Activated naive CD4-positive, alpha-beta T cell treated with anti-CD3 and anti-CD28 coated beads, Interleukin-2, amount 10 ng/mL, durations not matched to agents 5 hours and 36 hours (primary cell): ENCODE measurements at places on chromosomes 13 and 19. TPM values are rescaled to one million over a fixed set of nuclear protein-coding genes. Genes with fewer than 3 reads are reported as not detected.

Gene RXFP2
- total RNA-seq: not detected

Gene CCDC122
- 0.45 TPM for total RNA-seq

Gene MATK
- 35.8 TPM for total RNA-seq

Gene NPHS1
- not detected for total RNA-seq

Gene SYT3
- total RNA-seq: not detected

Gene CD33
- total RNA-seq: 15.8 TPM

Gene IGLON5
- total RNA-seq: not detected

Gene GAS6
- total RNA-seq: 3.0 TPM

Gene IGFLR1
- 60.3 TPM for total RNA-seq

Gene ZNF160
- total RNA-seq: 51.8 TPM

Gene CEACAM19
- 0.34 TPM for total RNA-seq

Gene DMAC2
- 42.0 TPM for total RNA-seq

Gene NANOS3
- total RNA-seq: not detected

Gene PRR36
- 0.22 TPM for total RNA-seq

Gene KLK3
- not detected for total RNA-seq

Gene CRX
- not detected for total RNA-seq

Gene SYCN
- total RNA-seq: not detected

Gene CSNK1G2
- total RNA-seq: 130 TPM

Gene PSENEN
- total RNA-seq: 44.7 TPM

Gene C19orf67
- not detected for total RNA-seq

Gene SLC25A41
- not detected for total RNA-seq

Gene TTYH1
- 0.91 TPM for total RNA-seq

Gene DCT
- total RNA-seq: 0.13 TPM

Gene SEMA6B
- not detected for total RNA-seq
